ENCODE measurements at places on chromosomes 5 and 9.

DNA sequence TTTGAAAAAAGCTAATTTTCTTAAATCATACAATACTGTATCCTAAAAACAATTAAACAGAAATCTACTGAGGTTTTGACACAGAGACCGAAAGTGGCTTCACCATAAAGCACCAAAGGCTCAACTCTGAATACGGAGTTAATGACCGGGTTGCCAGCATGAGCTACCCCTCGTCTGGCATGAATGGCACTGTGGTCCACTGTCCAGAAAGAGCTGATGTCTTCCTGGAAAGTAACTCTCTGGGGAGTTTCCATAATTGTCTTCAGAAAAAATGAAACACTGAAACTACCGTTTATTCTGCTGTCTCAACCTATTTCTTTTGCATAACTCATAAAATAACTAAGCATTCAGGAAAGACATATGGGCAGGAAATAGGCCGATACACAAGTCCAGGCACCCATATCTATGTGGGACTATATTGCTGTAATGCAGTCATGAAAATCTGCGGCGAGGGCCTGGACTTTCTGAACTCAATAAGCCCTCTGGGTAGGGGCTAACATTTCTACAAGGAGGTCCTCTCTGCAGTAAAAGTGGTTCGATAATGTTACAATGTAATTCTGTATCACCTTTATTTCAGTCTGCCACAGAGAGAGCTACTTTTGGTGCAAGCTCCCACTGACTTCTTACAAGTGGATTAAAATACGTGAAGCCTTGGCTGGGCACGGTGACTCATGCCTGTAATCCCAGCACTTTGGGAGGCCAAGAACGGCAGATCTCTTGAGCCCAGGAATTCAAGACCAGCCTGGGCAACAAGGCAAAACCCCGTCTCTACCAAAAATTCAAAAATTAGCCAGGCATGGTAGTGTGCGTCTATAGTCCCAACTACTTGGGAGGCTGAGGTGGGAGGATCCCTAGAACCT, 52.4 kb downstream of the ANKH start:
- DNase-seq, result peak; percentile 46

DNA sequence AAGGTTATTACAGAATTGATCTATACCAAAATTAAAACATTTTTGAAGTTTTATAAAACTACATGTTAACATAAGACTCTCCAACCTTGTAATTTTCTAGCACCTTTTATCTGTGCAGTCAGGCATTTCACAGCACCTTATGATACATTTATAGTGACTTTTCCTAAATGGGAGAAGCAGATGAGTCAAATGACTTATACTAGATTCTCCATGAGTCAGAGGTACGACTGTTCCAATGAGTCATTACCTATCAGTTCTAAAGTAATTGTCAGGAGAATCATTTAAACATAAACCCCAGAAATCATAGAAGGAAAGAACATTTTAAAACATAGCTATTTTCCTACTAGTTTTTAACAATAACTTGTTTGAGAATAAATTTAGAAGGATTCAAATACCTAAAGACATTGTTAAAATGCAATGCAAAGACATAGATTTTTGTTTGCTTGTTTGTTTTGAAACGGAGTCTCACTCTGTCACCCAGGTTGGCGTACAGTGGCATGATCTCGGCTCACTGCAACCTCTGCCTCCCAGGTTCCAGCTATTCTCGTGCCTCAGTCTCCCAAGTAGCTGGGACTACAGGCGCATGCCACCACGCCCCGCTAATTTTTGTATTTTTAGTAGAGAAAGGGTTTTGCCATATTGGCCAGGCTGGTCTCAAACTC, 34.7 kb upstream of the DMXL1 start:
- peak; percentile 72 for DNase-seq

DNA sequence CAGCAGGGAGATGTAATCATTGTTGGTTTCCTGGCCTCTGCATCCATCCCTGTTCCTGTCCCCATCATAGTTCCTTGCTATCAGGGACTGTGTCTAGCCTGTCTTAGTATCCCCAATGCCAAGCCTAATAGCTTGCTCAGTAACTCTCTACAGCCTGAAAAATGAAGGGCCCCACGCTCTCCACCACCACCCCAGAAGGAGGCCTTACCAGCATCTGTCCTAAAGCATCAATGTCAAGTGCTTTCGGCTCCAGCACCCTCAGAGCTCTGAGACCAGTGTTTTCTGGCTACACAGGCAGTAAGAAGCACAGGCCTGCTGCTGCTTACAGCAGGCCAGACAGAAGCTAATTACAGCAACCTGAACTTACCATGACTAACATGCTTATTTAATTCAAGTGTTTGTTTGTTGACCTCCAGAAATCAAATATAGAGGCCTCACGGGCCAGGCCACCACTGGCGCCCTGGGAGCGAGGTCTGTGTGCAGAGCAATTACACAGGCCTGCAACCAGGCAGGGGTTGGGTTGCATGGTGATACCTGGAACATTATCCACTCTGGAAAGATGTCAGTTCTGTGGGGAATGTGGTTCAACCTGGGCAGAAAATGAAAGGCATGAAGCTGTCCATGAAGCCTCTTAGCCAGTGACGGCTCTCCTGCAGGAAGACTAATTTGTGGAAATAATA, 124.3 kb downstream of the SLC1A3 start:
- no peak for DNase-seq

- DNase-seq, result no peak
Measured at GRCh38 chr9:7201196-7201595, 443.4 kb downstream of the KDM4C start.

- DNase-seq, result peak; percentile 97
Measured at GRCh38 chr5:172772112-172772906, 1.3 kb upstream of the DUSP1 start.

GRCh38 chr5:179732412-179732917, at the start of gene MAML1:
Gene MAML1, plus strand, starts transcription at chr5:179732822. Its CDS starts 291 bp downstream, at chr5:179733113.
- peak; percentile 100 for DNase-seq

GRCh38 chr5:501831-502184, 22.4 kb downstream of the SLC9A3 start:
- no peak for DNase-seq

DNA sequence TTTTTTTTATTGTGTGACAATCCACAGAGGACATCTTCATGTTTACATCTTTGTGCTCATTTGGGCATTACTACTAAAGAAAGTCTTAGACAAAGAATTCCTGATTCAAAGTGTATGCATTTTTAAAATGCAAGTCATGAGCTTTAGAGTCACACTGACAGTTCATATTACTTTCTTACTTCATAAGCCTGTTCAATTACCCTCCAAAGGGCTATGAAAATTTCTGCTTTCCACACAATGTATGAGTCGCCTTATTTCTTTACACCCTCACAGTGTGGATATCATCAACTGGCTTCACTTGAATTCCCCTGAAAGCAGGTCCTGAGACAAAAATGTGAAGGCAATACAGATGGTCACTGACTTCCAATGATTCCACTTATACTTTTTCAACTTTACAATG, 280.4 kb upstream of the PTGER4 start:
- peak; percentile 49 for DNase-seq

GRCh38 chr5:68378204-68378820, 162.8 kb downstream of the PIK3R1 start:
- DNase-seq, result no peak

GRCh38 chr9:89743216-89743572, 138.4 kb downstream of the GADD45G start:
- DNase-seq, result no peak

GRCh38 chr9:70873506-70873905, 247.9 kb downstream of the TRPM3 start:
- DNase-seq, result no peak

GRCh38 chr9:90996154-90997065, 194.8 kb downstream of the SYK start:
- DNase-seq, result no peak

DNA sequence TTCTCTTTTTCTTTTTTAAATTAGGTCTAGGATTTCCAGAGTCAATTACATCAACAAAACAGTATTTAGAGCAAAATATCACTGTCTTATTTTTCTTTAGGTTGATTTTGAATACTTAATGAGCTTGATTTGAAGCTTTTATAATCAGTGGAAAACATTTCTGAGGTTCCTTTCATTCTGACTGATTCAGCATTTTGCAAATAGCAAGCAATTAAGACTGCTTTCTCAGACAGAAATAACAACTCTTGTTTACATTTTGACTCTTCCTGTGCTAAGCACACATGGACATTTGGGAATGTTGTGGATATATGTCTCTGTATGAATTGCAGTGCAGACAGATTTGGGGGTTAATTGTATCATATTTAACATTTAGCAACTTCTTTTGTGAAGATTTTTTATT, 22.2 kb upstream of the MCCC2 start:
- DNase-seq, result no peak

DNA sequence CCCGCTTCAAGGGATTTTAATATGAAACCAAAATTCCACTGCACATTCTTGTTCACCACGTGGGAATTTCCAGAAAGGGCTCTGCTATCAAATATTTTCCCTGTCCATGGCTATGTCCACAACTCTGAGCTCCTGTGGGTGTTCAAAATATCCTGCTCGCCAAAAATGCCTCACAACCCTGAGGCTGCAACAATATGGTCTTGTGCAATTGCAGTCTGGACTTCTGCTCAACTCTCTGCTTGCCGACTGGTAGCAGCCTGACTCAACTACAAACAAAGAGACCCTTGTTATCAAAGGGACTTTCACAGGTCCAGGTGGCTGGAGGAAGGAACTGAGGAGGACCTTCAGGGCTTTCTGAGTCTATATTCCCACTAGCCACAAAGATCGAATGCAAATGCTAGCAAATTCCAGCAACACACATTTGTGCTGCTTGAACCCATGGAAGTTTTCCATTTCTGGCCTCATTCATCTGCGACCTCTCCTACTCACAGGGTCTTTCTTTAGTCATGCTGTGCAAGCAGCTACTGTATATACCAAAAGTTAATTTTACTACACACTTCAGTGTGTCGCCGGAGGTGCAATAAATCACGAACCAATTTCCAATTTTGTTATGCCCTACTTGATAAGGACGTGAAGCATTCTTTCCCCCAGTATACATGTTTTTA, 169.2 kb upstream of the SLC30A5 start:
- DNase-seq, result peak; percentile 46

DNA sequence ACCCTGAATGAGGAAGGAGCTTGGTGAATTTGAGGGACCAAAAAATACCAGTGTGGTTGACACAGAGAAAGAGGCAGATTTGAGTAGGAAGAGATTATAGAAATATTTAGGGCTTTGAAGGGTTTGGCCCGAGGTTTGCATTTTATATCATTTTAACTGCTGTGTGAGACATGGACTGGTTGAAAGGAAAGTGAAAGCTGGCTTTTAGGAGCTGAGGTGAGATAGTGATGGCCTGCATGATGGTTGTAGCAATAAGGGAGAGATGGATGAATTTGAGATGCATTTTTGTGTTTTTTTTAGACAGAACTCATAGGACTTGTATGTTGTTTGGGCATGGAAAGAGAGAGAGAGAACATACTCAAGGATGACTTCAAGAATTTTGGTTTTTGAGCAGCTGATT, 21.7 kb downstream of the FER start:
- no peak for DNase-seq

DNA sequence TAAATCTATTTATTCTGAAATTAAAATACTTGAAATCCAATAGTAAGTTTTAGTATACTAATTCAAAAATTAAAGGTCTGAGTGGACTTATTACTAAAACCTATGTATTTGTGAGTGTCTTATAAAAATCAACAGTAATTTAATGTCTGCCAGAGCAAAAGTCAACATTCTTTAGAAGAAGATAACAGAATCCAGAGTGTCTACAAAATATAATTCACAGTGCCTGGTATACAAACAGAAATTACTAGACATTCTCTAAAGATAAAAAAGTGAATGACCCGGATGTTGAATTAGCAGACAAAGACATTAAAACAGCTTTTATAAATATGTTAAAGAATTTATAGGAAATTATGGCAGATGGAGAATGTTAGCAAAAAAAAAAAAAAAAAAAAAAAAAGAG, 22.4 kb upstream of the IRX4 start:
- no peak for DNase-seq

- DNase-seq, result peak; percentile 84
Measured at GRCh38 chr9:69122549-69123141, 51.4 kb upstream of the TJP2 start.

- no peak for DNase-seq
Measured at GRCh38 chr5:6812800-6813731, 99.8 kb downstream of the TENT4A start.

GRCh38 chr9:137880160-137880975, 2.8 kb downstream of the CACNA1B start:
- DNase-seq, result no peak

DNA sequence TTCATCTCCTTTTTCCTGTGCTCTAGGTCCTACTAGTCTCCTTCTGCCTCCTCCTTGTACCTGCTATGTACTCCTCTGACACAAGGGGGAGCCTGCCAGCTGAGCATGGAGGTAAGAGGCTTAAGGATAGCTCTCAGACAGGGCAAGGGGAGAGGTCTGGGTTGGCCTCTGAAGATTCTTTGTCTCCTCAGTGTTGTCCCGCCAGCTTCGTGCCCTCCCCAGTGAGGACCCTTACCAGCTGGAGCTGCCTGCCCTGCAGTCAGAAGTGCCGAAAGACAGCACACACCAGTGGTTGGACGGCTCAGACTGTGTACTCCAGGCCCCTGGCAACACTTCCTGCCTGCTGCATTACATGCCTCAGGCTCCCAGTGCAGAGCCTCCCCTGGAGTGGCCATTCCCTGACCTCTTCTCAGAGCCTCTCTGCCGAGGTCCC, 3.8 kb downstream of the CREB3 start:
- DNase-seq, result peak; percentile 83

DNA sequence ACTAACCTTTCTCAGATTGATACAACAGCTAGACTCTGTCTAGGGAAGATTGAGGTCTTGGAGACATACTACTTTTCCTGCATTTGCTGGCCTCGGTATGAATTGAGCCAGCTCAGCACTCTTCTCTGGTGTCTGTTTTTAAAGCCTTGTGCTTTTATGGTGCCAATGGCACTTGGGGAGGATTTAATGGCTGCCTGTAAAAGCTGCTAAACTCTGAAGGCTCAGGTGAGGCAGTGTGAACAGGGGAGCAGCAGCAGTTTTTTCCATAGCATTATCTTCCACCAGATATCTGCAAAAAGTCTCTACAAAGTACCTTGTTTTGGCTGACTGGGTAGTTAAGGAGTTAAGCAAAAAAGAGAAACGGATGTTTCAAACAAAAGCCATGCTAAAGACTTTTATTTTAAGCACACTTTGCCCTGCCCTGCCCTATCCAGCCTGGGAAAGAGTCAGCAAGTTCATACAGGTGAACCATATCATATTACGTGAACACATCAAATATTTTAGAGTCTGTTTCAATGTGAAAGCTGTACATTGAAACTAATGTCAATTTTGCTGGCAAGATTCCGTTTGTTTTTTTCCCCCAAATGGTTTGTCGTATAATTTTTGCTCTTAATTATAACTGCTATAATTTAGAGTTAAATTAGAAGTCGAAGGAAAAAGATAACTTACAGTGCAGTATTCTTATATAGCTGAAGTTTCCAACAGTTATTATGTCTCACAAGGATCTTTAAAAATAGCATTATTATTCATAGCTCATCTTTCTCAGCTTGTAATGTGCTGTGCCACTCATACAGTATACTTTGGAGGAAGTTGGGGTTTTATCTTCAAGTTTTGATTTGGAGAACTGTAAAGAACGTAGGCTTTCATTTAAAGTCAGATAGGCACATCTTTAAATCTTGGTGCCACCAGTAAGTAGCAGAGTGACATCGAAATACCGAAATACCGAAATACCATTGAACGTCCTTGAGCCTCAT, 424.1 kb upstream of the CD180 start:
- DNase-seq, result no peak

GRCh38 chr9:89362647-89363310, 44.5 kb downstream of the SECISBP2 start:
- DNase-seq, result no peak
